ENCODE measurements at places on chromosomes 2 and 18.

DNA sequence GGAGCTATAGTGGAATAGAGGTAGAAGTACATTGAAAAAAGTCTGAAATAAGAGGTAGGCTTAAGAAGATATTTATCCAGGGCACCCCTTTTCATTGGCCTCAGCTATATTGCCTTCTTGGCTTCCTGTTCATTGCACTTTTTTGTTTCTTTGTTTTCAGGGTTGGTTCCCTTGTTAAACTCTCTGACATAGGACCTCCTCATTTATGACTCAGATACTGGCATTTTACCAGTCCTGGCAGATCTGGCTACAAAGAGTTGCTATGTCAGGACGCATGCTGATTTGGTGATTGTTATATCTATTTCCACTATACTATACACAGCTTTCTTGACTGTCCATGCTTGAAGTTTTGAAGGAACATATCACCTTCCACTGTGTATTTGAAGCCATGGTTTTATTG is 60.0 kb downstream of the GCA start:
- no peak for DNase-seq

- DNase-seq: no peak
These were observed 255.2 kb downstream of the CDH7 start for GRCh38 chr18:66005831-66006588.

DNA sequence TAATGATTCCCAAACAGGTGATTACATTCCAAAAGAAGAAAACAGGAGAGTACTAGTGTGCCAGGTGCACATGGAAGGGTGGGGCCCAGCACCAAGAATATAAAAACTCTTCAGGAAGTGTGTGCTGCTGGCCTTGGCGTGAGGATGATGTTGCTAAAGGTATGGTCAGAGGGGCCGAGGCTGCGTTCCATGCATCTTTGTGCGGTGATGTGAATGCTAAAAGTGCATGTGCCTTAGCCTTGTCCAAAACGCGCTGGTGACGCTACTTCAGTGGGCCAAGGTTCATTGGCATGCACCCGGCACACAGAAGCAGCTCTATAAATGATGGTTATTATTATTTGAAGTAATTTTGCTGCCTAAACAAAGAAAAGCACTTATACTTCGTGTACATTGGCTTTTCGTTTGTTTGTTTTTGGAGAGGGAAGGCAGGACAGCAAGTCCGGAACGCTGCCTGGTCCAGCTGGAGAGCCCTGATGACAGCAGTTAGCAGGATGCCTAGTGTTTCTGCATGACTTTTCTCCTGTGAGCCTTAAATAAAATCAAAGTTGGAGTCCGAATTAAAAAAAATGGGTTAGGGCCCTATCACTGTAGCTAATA is 2.9 kb downstream of the ALKAL2 start:
- DNase-seq: no peak

GRCh38 chr2:43478412-43479086 is 117.3 kb downstream of the THADA start:
- no peak for DNase-seq

DNA sequence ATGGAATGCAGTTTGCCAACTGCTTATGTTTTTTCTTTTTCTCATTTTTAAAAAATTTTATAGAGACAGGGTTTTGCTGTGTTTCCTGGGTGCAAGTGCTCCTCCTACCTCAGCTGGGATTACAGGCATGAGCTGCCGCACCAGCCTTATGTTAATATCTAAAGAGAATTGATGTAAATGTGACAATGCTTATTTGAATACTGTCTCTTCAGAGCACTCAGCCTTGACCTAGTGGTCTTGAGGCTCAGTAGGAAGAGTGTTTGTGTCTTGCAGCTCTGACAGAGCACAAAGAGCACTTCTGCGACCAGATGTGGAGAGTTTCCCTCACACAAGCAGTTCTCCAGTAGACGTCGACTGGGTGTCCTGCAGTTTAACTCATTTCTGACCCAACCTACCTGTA is 55.3 kb downstream of the ARHGEF4 start:
- no peak for DNase-seq

GRCh38 chr18:54906331-54907185 is 52.7 kb downstream of the CCDC68 start:
- no peak for DNase-seq

DNA sequence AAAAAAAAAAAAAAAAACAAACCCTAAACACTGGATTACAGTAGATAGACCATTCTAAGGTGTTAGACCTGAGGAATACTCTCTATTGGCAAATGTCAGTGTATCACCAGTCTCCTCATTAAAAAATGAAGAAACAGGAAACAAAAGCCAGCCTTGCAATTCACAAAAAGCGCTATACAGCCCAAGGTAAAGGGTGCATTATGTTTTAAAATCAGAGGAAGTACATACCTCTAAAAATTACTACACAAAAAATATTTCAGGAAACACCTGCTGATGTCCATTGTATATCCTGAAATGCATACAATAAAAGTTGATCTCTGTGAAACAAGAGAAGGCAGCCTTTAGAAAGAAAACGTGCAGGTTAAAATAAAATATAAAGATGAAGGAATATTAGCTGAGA is 54.9 kb upstream of the TSPYL6 start:
- DNase-seq: no peak

- DNase-seq: no peak
These were observed 1.9 kb upstream of the NT5DC4 start for GRCh38 chr2:112718863-112719370.

- no peak for DNase-seq
These were observed 624 bp downstream of the ZNF516 start for GRCh38 chr18:76494231-76495005.

GRCh38 chr18:57813245-57813644 is 10.1 kb upstream of the ATP8B1 start:
- DNase-seq: no peak

- DNase-seq: no peak
These were observed 7.9 kb downstream of the REV1 start for GRCh38 chr2:99481941-99482340.

GRCh38 chr2:25586726-25587144 is 86.6 kb downstream of the DTNB start:
- no peak for DNase-seq

DNA sequence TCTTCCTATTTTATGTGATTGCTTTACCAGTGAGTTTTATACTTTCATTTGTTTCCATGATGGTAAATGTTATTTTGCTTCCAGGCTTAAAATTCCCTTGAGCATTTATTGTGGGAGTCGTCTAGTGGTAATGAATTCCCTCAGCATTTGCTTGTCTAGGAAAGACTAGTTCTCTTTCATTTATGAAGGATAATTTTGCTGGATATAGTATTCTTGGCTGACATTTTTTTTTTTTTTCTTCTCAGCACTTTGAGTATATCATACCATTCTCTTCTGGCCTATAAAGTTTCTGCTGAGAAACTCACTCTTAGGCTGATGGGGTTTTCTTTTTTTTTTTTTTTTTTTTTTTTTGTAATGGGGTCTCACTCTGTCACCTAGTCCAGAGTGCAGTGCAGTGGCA is 99.1 kb downstream of the EDAR start:
- DNase-seq: peak; percentile 2

DNA sequence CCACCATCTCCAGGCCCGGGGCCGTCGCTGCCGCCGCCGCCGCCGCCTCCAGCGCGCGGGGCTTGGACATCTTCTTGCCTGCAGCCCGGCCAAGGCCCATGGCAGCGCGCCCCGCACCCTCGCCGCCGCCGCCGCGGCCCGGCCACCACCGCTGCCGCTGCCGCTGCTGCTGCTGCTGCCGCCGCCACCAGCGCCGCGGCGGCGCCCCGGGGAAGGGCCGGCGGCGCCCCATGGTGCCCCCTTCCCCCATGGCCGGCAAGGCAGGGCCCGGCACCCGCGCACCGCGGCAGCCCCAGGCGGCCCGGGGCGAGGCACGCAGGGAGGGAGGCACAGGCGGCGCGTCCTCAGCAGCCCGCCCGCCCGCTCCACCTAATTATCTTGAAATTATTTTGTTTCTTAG is 3057.4 kb downstream of the RPIA start:
- no peak for DNase-seq

DNA sequence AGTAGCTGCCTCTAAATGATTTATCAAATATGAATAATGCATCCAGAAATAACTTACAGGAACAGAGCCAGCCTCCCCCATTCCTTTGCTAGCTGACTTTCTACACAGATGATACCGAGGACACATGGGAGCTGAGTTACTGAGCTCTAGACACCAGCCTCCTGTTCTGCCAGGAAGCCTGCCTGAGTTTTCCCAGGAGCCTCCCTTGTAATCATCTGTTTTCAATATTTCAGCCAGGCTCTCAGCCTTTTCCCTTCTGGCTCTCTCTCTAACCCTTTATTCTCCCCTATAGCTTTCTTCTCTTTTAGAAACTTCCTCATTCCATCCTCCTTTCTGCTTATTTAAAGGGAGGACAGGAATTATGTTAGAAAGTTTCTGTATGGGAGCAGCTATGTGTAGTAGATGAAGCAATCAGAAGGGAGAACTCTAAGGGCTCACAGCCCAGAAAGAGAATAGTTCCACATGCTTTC is 911.6 kb downstream of the TDRD15 start:
- DNase-seq: no peak

- DNase-seq: no peak
These were observed 18.0 kb downstream of the ITSN2 start for GRCh38 chr2:24342110-24342910.

DNA sequence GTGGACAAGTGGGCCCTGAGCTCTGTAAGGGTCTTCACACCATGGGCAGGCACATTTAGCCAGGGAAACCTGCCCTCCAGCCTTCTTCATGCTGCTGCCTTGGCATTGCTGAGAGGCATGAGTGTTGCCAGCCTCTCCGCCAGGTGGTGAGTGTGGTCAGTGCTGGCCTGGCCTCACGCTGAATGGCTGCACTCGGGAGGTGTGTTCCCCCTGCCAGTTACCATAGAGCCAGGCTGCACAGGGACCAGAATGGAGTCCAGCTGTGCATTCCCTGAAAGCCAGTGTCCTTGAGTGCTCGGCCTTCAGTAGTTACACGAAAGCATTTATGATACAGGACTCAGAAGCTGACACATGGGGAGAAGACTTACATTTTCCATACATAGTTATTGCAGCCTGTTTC is 139.7 kb downstream of the ATP9B start:
- DNase-seq: no peak

GRCh38 chr2:38997781-38998180 is 108.1 kb downstream of the ARHGEF33 start:
- no peak for DNase-seq

GRCh38 chr2:32558492-32558891 is 69.4 kb upstream of the TTC27 start:
- DNase-seq: no peak

- no peak for DNase-seq
These were observed 286.5 kb upstream of the SYT4 start for GRCh38 chr18:43563780-43564179.

DNA sequence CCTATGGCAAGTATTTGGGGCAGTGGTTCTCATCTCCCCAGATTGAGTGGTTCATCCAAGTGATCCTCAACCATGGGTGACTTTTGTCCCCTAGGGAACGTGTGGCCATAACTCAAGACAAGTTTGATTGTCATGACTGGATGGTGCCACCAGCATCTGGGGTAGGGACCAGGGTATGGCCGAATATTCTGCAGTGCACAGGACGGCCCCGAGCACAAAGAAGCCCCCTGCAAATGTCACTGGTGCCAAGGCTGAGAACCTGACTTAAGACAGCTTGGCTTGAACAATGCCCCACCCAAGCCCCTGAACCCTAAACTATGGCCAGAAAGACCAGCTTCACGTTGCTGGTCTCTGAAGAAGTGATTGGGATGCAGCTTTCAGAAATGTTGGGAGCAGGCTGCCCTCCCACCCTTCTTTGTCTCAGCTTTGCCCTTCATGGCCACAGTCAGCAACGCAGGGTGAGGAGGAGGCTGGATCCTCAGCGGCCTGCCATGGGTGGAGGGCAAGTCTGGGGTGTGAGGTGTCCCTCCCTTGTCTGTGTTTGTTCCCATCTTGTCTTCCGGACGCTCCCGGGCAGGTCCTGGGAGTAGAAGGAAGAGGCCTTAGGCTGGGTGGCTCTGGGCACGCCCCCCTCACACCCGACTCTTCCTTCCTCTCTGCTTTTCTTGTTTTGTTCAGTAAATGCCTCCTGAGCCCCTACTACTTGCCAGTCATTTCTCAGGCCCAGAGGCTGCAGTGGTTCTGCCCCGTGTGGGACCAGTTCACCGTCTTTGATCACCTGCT is 43.4 kb downstream of the GREB1 start:
- DNase-seq: no peak

DNA sequence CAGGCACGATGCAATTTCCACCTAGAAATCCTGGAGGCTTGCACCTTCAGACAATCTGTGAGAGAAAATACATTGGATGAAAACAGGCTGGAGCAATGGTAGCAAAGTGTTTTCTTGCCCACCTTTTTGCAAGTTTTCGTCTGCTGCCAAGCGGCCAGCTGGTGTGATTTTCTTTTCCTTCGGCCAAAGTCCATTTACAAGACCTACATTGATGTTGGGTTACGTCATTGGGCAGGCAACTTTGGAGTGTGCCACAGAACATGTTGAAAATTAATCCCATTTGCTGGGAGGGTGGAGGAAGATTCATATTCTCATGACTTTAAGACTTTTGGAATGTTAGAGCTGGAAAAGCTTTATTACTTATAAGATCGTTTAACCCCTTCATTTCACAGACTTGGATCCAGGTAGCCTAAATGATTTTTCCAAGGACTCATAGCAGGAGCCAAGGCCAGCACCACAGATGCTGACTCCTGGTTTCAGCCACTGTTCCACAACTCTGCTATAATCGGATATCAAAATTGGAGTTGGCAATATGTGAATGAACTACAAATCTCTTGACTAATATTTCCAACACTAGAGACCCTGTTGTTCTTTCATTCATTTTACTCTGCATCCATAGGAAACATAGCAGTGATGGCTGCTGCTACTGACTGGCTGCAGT is 352.1 kb downstream of the RND3 start:
- no peak for DNase-seq

DNA sequence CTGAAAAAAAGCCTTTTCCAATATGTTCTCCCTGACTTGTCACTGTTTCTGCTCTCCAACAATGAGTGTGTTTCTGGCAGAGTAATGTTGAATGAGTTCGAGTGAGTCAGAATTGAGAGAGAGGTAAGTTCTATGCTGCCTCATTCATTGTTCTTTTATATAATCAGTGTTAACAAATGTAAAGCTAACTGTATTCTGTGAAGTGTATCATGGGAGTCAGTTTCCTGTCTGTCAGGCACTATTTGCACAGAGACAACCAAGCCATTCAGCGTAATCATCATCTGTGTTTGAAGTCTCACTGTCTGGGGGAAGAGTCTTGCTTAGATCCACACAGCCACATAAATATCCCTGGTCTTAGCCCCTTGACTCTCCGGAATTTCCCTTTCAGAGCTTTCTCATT is 22.0 kb upstream of the UPP2 start:
- DNase-seq: no peak
